ENCODE measurements at places on chromosomes 1 and 21. TPM values are rescaled to one million over a fixed set of nuclear protein-coding genes. Genes with fewer than 3 reads are reported as not detected.

- no peak for DNase-seq
Observed at GRCh38 chr21:45540601-45540970, 1.7 kb downstream of the SLC19A1 start.

DNA sequence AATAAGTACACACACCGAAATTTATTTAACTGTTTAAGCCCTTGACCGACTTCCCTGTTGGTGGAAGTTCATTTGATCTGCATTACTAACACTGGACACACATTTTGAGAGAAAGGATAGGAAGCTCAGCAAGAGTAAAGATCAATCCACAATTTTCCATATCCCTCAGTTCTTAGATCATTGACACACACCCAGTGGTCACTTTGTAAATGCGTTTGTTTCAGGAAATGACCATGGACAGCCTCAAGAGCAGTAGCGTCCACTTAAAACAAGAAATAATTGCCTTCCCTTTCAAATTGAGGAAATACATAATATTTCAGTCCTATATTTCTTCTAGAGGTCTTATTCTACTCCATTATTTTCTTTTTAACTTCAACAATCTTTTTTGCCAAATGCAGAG lies 511.5 kb upstream of the PTBP2 start:
- no peak for DNase-seq

DENND2C gene
- 5.4 TPM for polyA plus RNA-seq

- DNase-seq, result no peak
Observed at GRCh38 chr1:208254862-208255261, 10.7 kb upstream of the PLXNA2 start.

- DNase-seq, result no peak
Observed at GRCh38 chr1:169090900-169091311, 15.6 kb upstream of the ATP1B1 start.

HLX gene
- 5.3 TPM for polyA plus RNA-seq

FMO2 gene
- 1.1 TPM for polyA plus RNA-seq

LYPD8 gene
- polyA plus RNA-seq, result not detected

DNA sequence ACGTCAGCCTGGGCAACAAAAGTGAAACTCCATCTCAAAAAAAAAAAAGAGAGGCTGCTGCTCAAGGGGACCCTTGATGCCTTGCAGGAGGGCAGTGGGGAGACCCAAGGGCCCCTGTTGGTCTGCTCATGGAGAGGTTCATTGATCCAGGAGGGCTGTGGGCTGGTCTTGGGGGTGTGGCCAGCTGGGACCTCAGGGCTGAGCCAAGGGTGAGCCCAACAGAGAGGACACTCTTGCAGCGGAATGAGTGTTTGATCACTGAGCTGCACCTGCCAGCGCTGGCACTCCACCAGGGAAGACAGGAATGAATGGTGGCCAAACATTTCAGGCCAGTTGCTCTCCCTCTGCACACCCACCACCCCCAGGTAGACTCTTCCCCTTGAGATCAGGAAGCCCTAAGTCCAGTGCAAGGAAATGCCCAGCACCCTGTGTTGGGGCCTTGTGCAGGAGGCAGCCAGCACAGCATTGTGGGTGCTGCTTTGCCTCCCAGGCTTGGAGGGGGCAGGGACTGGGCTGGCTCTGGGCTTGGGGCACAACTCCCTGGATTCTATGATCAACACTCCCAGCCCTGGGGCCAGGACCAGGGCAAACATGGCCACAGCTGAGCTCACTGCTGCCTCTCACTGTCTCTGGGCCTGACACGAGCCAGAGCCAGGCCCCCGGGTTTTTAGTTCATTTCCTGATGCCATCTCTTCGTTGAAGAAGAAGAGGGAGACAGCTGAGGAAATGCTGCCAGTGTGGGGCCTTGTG lies 50.7 kb downstream of the IRF2BP2 start:
- no peak for DNase-seq

DNA sequence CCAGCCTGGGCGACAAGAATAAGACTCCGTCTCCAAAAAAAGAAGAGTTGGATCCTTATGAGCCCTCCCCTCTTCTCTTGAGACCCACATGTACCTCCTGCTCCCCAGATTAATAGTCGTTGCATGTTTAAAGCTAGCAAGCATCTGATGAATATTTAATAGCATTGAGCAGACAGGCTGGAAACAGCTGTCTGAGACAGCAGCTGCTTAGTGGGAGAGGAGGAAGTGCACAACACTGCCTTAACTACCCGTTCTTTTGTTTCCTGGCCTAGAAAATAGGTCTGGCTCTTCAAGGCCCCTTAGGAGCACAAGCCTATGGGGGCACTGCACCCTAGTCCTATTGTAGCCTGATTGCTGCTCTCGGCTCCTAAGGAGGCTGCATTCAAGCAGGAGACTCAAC lies 17.3 kb upstream of the TMEM39B start:
- DNase-seq, result no peak

- DNase-seq, result no peak
Observed at GRCh38 chr1:13482600-13482999, 31.2 kb downstream of the LRRC38 start.

DNA sequence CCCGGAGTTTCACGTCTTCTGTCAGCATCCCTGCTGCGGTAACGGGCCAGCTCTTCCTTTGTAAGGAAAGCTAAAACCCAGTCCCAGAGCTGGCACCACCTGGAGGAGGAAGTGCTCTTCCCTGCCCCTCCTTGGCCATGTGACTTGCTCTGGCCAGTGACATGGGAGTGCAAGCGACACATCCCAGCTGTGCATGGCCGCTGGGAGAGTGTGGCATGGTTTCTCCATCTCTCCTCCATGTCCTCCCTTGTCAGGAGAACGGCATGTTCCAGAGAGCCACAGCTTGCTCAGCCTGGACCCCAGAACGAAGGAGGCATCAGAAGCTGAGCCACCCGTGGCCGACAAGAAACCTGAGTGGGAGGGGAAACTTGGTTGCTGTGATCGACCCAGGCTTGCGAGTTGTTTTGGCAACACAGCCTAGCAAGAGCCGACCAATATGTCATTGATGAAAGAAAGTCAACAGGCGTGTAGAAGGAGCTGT lies 2.7 kb upstream of the PRXL2B start:
- DNase-seq, result no peak

DNA sequence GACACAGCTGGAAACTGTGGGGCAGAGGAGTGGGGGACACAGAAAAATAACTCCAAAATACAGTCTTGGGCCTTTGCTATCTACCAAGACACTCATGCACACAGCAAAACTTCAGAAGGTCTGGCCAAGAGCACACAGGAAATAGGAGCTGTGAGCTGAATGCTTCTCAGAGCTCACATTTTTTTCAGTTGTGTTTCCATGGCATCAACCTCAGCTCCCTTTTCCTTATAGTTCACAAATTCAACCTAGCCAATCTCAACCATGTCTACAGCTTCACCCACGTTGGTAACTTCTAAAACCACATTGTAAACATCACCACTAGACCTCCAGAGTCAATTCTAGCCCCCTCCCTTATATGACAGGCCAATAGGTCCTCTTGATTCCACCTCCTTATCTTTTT lies 19.6 kb upstream of the SYNJ1 start:
- no peak for DNase-seq

- DNase-seq, result no peak
Observed at GRCh38 chr1:97265630-97266029, 544.0 kb downstream of the PTBP2 start.

S100A16 gene
- polyA plus RNA-seq, result 87.2 TPM

GRCh38 chr1:3038113-3038551 lies 16.9 kb downstream of the ACTRT2 start:
- DNase-seq, result no peak

DNA sequence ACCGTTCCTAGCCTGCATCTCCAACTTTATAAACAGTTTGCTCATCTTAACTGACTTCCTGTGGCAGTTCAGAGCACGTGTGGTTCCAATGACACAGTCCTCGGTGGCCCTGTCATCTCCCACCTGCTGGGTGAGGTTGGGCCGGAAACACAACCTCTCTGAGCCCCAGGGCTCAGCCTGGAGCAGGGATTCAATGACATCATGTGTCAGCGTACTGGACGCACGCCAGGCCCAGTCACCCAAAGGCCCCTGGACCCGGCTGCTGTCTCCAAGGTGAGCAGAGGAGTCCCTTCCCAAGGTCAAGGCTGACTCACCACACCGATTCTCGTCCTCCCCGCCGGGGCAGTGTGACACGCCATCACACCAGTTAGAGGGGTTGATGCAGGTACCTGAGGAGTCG lies 19.9 kb downstream of the TMPRSS2 start:
- no peak for DNase-seq

DNA sequence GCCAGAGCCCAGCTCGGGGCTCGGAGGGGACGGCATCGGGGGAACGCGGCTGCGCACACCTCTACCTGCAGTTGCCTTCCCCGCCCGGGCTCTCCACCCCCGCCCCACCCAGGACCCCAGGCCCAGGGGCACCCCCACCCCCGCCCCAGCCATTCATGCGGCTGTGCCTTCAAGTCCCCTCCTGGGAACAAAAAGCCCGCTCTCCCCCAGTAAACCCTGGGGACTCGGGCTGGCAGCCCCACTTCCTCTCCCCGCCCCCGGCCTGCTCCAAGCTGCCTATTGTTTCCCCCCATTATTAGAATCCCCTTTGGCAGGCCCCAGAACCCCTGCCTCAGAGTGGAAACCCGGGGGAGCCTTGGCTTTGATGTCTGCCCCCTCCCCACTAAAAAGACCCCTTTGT lies 18.0 kb downstream of the MEGF6 start:
- DNase-seq, result no peak

- peak; percentile 87 for DNase-seq
Observed at GRCh38 chr1:94335950-94336349, 82.2 kb upstream of the ABCD3 start.

CNR2 gene
- 0.08 TPM for polyA plus RNA-seq

- DNase-seq, result no peak
Observed at GRCh38 chr1:39777306-39777705, 6.2 kb upstream of the OXCT2 start.

GRCh38 chr1:41175546-41175945 lies 66.6 kb downstream of the SCMH1 start:
- DNase-seq, result no peak

DNA sequence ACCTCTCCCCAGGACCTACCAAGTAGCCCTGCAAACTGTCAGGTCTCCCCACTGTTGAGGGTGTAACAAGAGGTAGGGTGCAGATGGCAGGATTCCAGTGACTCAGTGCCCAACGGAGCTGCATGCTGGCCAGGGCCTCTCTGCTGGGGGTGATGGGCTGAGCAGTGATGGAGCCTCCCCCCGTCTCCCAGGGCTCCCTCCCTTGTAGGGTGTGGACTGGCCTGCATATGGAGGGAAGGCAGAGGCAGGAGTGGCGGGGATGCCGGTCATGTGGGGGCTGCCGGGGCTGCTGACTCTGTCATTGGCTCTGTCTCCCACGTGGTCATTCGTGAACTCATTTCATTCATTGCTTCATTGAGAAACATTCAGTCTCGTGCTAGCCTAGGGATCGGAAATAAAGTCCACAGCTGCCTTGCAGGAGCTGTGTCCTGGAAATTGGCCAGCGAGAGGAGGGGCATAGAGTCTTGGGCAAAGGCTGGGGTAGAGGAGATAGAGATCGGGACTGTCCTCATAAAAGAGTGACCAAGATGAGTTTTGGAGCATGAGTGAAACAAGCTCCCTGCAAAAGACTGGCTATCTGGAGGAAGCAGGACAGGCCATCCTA lies 22.9 kb upstream of the DISP3 start:
- DNase-seq, result no peak

DNA sequence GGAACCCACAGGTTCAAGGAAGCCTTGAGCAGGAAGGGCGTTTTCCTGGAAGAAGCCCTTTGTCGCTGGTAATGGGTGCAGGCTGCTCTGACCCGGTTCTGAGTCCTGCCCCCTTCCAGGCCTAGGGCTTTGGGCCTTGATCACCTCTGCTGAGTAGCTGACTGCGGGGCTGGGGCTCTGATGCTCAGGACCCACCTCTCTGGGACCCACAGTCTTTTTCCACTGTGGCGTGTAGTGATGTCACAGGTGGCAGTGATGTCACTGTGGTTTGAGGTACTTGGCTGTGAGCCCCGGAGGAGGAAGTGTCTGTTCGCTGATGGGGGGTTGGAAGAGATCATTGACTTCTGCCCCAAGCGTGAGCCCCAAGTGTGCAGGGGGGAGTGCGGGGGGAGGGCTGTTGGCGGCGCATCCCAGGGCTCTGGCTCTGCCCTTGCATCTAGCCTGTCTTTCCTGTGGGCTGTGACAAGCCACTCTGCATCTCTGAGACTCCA lies 6.9 kb downstream of the TNFRSF1B start:
- no peak for DNase-seq

DNA sequence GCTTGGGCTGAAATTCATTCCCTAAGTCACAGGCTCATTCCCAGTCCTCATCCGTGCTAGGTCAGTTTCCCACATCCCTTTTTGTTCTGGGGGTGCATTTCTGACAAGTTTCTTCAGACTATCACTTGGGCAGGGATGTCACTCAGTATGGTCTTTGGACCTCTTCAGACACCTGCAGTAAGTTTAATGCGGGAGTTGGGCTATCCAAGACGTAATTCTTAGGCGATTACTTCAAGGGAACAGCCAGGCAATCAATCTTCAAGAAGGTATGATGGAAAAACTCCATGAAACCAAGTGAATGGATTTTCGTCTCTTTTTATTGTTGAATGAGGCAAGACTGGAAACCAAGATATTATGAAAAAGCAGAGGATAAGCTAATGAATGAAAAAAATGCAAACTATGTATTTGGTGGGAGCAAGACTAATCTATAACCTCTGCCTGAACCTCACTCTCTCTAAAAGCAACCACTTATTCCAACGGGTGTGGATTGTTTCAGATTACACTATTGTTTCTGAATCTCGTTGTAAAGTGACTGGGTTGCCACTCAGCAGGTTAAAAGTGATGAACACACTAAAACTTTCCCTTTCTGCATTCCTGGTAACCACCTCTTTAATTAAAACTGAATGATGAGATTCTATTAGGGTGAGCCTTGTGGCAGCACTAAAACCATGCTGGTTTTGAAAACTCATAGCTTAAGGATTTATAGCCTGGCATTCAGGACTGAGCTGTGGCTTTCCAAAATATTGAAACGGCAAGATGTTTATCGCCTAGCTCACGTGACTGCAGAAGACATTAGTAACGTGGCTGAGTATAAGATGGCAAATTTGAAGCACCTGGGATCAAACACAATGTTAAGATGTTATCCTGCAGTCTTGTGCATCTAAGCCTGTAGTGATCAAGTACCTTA lies 1.1 kb downstream of the RASAL2 start:
- DNase-seq, result peak; percentile 19

- DNase-seq, result no peak
Observed at GRCh38 chr21:34511787-34512455, at the start of gene KCNE1. Gene KCNE1 (minus strand): TSS chr21:34512210. CDS start chr21:34449634, 62,576 bp downstream.

EBNA1BP2 gene
- 77.5 TPM for polyA plus RNA-seq

- no peak for DNase-seq
Observed at GRCh38 chr1:67339623-67340343, 32.1 kb downstream of the IL12RB2 start.

GRCh38 chr1:36154765-36155407 lies 1.1 kb upstream of the MAP7D1 start:
- DNase-seq, result no peak
